CD4-positive, alpha-beta T cell treated with Interleukin-17A for 1 hour (primary cell): ENCODE measurements at places on chromosomes 16 and 17.

GRCh38 chr17:1762233-1762900 lies 507 bp downstream of the SERPINF1 start:
- no peak for DNase-seq

GRCh38 chr17:67359960-67360791 lies 6.2 kb downstream of the PSMD12 start:
- peak; percentile 78 for DNase-seq

- DNase-seq, result peak; percentile 70
Observed at GRCh38 chr17:32755045-32755805, 121.7 kb downstream of the MYO1D start.

- peak; percentile 57 for DNase-seq
Observed at GRCh38 chr17:4199818-4200402, 56.9 kb downstream of the CYB5D2 start.

DNA sequence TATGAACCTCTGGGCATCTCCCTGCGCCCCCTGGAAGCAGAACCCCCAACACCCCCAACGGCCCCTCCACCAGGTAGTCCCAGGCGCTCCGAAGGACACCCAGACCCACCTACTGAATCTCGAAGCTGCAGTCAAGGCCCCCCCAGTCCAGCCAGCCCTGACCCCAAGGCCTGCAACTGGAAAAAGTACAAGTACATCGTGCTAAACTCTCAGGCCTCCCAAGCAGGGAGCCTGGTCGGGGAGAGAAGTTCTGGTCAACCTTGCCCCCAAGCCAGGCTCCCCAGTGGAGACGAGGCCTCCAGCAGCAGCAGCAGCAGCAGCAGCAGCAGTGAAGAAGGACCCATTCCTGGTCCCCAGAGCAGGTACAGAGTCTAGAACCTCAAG lies 1.5 kb downstream of the BCL6B start:
- no peak for DNase-seq

DNA sequence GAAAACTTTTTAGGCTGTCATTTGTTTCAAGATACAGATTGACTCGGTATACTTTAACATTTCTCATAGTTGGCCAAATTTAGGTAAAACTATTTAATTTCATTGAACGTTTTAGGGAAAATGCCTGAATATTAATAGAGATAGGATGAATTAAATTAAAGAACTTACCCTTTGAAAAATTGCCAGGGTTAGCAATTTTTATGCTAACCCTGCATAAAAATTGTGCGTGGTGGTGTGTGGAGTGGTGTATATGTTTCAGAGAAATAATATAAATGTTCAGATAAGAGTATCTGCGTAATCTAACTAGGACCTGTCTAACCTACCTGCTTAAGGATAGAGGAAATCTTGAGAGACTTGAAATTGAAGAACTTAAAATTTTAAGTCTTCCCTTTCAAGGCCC lies 21.4 kb downstream of the NF1 start:
- DNase-seq, result no peak

GRCh38 chr17:49880291-49881053 lies 32.6 kb upstream of the TAC4 start:
- DNase-seq, result peak; percentile 68

GRCh38 chr17:28404007-28404406 lies 2.0 kb downstream of the SLC46A1 start:
- no peak for DNase-seq

DNA sequence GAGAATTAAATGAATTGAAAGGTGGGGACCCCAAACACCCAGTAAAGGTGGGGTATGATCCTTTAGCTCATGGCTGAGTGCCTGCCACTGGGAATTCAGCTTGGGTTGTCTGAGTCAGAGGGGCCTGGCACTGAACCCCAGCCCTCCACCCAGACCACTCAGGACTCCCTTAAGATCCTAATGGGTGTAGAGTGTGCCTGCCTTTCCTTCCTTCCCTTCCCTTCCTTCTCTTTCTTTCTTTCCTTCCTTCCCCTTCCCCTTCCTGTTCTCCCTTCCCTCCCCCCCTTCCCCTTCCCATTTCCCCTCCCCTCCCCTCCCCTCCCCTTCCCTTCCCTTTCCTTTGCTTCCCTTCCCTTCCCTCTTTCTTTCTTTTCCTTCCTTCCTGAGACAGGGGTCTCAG lies 29.9 kb upstream of the GNA13 start:
- DNase-seq, result no peak

DNA sequence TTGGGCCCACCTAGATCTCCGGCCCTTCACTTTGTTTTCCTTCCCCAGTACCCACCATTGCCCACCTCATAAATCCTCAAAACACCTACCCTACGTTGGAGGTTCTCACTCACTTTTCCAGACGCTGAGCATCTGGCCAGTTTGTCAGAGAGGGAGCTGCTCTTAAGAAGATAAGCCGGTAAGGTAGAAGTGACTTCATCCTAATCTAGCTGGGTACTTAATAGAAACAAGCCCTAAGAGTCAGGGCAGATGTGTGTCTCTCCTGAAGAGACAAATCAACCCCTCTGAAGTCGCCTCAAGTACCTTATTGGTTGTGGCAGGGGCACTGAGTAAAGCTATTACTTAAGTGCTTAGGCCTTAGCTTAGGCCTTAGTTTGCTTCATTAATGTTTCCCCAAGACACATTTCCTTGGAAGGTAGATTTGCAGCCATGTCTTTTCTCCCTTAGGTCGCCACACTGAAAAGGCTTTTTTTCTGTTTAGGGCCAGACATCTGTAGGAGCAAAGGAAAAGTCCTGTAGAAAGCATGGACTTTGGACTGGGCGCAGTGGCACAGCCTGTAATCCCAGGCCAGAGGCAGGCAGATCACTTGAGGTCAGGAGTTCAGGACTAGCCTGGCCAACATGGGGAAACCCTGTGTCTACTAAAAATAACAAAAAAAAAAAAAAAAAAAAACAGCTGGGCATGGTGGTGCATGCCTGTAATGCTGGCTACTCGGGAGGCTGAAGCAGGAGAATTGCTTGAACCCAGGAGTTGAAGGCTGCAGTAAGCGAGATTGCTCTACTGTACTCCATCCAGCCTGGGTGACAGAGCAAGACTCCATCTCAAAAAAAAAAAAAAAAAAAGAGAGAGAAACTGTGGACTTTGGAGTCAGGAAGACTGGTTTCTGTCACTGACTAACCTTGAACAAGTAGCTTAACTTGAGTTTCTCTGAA lies 1.0 kb downstream of the TACO1 start:
- DNase-seq, result no peak

DNA sequence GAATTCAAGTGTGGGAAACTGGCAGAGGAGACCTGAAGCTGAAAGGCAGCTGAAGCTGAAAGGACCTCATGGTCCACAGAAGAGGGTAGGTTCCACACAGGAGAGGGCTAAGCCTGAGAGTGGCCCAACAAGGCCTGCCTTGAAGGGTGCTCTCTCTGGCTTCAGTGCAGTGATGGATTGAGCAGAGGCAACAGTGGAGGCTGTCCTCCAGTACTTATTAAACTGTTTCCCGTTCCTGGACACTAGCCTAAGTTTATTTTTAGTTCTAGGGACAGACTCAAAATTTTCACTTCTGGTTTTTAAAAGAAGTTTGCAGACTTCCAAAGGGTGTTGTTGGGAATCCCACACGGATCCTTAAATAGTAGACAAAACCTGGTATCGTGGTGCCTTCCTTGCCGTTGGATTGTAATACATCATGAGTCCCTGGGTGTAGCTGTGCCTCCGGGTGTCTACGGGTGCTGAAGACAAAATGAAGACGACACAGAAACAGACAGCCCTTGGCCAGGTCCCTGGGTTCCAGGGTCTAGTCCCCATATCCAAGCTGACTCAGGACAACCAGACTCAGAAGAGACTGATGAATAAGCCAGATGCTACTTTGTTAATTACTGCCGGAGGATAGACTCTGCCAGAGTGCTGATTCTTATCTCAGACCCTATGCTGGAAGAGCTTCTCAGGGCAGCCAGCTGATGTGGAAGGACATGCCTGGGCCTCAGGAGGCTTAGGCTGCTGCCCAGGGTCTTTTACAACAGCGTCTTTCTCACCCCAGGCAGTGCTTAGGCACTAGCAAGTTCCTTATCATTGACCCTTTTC lies 7.1 kb upstream of the CMTM4 start:
- DNase-seq, result no peak

- DNase-seq, result no peak
Observed at GRCh38 chr16:14353340-14353739, 276.7 kb downstream of the PARN start.

- DNase-seq, result no peak
Observed at GRCh38 chr17:16391451-16391850, 10.6 kb downstream of the UBB start.

DNA sequence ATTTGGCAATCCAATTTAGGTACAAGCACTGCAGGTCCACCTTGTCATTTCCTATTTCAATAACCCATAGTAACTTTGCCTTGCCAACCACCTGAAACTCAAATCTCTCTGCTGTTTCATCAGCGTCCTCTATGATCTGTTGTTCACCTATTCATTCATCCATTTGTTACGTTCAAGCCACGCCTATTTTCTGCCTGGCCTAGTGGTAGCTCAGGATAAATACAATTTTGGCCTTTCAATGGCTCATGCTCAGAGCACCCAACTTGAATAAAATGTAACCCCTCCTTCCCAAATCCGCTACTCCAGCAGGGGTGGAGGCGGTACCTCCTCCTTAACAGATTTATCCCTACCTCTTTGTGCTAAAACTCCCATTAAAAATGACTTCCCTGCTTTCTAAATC lies 3.6 kb upstream of the FBXO47 start:
- DNase-seq, result no peak

GRCh38 chr17:45265821-45266220 lies 3.9 kb upstream of the SPATA32 start:
- no peak for DNase-seq

DNA sequence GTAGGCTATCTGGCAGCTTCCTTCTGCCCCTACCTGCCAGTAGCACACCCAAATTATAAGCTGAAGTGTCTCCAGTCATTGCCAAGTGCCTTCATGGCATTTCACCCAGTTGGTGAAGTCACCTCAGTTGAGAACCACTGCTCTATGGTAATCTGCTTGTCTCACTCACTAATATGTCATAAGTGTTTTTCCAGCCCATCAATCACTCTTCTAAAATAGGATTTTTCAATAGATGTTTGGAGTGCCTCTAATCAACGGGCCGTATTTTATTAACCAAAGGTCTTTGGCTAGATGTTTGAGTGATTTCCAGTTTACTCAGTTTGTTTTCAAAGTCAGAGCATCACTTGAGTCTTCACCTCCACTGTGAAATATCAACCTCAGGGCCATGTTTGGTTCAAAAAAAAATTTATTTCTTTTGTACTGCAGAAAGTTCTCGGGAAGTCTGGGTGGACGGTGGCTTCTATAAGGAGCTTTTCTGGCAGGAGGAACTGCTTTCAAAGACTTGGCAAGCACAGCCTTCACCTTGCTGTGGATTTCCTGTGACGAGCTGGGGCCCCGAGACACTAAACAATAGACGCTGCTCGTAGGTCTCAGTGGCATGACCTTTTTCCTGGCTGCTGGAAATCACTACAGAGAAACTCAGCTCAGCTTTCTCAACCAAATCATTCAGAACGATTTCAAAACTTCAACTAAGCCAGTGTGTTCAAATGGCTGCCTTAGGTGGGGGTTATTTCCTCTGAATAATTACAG lies 95.2 kb upstream of the FOXF1 start:
- DNase-seq, result no peak

DNA sequence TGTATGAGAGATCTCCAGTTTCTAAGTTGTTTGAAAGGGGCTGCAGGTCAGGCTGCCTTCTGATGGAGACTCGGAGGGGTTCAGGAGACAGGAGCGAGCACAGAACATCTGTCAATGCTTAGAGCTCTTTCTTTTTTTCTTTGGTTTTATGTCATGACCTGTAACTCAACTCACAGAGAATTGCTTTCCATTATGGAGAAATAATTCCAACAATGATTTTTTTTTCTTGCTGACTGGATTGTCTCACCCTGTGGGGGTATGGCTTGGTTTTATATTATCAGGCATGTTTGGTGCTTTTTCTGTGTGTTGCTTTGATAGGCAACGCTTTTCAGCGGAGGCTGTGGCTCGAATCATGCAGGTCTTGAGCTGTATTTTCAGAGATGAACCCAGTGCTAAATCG lies 10.7 kb upstream of the KCNJ2 start:
- no peak for DNase-seq

- DNase-seq, result no peak
Observed at GRCh38 chr17:22171631-22172030, 479.3 kb downstream of the KCNJ18 start.

- no peak for DNase-seq
Observed at GRCh38 chr16:1395444-1396031, 19.0 kb downstream of the UNKL start.

DNA sequence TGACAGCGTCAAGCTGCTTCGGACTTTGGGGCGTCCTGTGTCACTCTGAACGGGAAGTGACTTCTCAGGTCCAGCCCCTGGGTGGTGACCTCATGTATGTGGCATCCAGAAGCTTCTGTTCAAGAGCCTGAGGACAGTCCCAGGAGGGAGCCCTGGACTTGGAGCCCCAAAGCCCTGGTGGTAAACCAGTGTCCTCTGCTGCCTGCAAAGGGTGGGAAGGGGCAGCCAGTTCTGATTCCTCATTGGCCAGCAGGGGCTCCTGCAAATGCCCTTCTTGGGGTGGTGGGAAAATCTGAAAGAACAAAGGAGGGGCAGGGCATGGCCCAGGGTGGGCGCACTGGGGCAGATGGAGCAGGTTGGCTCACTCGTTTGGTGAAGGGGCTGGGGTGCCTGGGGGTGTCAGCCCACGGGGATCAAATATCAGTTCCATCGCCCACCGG lies 1.6 kb downstream of the OSGIN1 start:
- DNase-seq, result no peak

DNA sequence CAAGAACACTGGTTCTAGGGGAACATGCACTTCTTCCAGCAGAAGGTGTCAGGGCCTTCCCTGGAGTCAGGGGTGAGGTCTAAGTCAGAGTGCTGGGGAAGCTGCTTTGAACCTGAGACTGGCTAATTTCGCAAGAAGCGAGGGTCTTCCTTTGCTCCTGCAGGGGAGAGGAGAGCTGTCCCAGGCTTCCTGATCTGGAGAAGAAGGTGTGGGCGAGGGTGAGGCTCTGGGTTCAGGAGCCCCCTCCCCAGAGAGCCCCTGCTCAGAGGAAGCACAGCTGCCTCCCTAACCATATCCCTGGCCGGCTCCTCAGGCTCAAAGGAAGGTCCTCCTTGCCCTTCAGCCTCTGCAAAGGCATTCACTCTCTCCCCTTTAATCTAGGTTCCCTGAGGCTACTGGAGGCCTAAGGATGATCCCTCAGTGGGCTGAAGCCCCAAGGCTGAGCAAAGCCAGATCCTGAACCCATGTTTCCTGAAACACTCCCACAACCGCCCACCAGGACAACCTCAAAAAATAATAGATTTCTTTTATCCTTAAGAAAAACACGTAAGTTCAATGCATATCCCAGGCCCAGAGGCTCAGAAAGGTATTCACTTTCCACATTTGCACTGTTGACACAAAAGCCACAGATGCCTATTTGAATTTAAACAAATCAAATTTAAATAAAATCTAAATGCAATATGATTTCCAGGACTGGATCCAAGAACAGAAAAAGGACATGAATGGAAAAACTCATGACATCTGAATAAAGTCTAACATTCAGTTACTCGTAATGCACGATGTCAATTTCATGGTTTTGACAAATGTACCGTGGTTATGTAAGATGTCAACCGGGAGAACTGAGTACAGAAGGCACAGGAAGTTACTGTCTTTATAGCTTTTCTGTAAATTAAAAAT lies 71.5 kb upstream of the RCVRN start:
- DNase-seq, result no peak
